ENCODE measurements at places on chromosomes 16 and 17.

DNA sequence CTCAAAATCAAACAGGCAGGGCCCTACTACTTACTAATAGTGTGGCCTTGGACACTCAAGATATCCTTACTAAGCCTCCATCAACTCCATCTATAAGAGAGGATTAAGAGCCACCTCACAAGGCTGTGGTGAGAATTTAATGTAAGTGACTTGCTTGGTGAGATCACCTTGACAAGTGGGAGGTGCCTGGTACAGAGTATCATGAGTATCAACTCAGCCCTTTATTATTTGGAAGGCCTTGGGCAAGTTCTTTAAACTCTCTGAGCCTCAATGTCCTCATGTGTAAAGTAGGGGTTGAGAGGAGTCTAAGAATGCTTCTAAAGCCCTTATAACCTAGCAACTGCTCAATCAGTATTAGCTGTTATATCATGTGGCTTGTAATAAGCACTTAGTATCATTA lies 15.0 kb downstream of the THUMPD1 start:
- no peak for DNase-seq

- no peak for DNase-seq
Observed at GRCh38 chr16:49964316-49964715, 60.7 kb upstream of the CNEP1R1 start.

GRCh38 chr17:16354585-16354984 lies 1.3 kb upstream of the CENPV start:
- DNase-seq = no peak

GRCh38 chr16:10552998-10553491 lies 27.4 kb downstream of the EMP2 start:
- DNase-seq = no peak

DNA sequence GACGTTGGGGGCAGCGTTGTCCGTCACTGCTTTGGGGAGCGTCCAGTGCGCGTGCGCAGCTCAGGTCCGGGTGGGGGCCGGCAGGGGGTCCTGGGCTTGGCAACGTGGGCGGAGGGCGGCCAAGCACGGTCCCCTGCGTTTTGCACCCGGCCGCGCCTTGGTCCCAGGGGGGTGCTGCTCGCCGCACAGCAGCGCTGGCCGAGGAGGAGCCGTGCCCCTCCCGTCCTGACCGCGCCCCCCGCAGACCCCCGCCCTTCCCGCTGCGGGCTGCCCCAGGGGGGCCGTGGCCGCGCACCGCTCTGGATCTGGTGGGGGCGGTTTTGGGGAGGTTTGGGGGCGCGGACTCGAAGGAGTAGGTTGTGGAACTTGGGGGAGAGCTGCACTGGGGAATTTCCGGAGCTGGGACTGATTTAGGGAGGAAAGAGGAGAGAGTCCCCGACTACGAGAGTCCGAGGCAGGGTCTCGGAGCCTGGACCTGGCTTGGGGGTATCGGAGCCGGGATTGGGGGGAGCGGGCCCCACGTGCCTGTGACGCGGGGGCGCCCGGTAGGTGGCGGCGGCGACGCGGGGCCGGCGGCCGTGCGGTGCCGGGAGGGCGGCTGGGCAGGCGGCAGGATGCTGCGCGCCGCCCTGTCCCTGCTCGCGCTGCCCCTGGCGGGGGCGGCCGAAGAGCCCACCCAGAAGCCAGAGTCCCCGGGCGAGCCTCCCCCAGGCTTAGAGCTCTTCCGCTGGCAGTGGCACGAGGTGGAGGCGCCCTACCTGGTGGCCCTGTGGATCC lies at the start of gene SLC9A5:
Gene SLC9A5, plus strand, starts transcription at position 579 of the 777 bp plus-strand sequence. Its CDS starts 36 bp downstream, at position 615.
- no peak for DNase-seq

DNA sequence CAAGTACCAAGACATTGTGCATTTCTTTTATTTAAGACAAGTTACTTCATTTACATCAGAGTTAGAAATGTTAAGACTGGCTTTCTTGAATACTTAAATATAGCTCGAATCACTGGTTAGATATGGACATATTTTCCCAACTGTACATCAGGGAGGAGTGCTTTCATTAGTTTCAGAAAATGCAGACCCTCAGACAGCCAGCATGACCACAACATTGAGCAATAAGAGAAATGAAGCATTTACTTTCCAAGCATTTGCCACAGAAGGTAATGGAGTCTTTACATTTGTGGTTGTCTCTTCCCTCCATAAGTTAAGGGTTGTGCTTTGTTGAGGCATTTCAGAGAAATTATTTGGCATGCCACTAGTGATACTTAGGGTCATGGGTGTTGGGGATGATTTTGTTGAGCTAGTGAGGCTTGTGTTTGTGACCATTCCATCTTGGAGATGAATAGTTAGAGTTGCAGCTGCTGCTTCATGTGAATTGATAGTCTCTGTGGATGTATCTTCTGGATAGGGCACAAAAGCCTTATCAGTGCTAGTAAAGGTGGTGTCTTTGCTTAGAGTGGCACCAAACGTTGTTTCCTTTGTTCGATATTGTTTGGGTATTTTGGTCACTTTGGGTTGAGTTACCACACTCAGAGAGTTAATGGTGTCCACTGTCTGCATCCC lies 2.1 kb downstream of the OMG start:
- DNase-seq = no peak

GRCh38 chr16:56964243-56965148 lies 2.7 kb downstream of the CETP start:
- peak; percentile 75 for DNase-seq

DNA sequence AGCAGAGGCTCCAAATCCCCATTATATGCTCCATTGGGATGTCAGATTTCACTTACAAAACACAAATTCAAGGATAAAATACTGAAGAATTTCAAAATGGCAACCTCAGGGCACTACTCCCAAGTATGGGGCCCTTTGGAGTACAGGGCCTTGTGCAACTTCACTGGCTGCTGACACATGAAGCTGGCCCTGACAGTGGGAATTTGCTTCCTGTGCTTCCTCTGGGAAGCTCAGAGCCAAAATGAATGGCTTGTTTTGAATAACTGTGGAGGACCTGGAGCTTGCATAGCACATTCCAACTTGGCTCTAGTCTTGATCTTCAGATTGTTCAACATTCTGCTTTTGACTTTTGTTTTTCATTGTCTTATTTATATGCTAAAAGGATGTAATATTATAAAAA lies 52.3 kb upstream of the HNF1B start:
- DNase-seq = no peak

DNA sequence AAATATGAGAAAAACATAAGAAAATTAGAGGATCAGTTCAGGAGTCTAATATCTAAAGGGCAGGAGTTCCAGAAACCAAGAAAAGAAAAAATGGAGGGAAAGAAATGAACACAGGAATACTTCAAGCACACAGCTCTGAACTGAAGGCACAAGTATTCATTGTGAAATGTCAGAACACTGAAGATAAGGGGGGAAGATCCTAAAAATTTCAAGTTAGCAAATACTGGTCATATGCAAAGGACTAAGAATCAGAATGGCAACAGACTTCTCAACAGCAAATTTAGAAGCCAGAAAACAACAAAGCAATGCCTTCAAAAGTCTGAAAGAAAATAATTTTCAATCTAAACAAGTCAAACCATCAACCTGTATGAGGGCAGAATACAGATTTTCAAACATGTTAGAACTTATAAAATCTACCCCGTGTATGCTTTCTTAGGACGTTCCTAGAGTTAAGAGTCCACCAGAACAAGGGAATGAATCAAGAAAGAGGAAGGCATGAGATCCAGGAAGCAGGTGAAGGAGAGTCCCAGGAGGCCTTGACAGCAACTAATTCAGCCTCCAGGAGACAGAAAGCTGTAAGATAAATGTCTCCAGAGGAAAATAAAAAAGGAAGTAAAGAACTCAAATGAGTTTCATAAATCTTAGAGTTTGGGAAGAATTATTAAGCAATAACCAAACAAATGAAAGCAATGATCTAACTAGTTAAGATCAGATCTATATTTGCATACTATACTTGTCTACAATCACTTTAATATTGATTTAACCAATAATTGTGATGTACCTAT lies 2.8 kb downstream of the BRD7 start:
- no peak for DNase-seq

DNA sequence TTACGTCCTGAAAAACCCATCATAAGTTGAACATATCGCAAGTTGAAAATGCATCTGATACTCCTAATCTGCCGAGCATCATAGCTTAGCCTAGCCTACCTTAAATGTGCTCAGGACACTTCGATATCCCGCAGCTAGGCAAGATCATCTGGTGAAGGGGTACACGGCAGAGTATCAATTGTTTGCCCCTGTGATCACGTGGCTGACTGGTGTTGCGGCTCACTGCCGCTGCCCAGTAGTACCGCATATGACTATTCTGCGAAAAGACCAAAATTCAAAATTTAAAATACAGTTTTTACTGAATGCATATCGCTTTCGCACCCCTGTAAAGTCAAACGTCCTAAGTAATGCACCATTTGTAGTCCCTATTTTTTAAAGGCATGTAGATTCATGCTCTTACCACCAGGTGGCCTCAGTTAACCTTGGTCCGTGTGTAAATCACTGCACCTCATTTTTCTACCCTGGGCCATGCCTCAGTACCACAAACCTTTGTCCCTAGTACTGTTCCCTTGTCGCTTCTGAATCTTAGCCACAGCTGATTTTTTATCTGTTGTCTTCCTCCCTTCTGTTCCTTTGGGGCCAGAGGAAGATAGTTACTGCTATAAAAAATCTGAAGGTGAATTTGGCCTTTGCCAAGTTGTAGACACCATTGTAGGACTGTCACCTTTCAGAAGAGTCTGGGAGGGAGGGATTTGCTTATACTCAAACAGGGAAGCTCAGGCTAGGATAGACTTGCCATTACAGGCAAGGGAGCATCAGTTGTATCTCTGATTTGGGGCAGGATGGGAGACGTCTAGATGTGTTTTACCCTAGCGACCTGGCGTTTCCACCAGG lies 34.4 kb downstream of the WWP2 start:
- peak; percentile 72 for DNase-seq

Measured in NCI-H460 (cell line).